ENCODE measurements at places on chromosomes 11 and 22.

GRCh38 chr11:134504146-134504905 is 92.3 kb upstream of the B3GAT1 start:
- DNase-seq = no peak

- DNase-seq = peak; percentile 82
These were observed 6.6 kb downstream of the HOATZ start for GRCh38 chr11:111521135-111521534.

DNA sequence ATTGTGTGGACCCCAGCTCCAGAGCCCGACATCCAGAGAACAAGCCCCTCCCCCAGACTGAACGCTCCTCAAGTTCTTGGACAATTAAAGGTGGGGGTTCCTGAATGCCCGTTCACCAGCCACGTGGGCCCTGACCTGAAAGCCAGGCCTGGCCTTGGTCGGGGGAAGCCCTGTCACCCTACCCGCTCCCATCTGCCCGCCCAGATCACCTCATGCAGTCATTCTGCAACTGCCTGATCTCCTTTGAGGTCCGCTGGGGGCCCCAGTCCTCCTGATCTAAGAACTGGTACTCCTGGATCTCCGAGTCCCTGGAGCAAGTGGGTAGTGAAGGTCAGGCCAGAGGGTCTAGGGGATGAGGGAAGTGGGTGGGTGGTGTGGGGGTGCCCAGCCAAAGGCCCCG is 9.1 kb upstream of the NAALADL1 start:
- no peak for DNase-seq

GRCh38 chr11:134819041-134819440 is 407.0 kb upstream of the B3GAT1 start:
- no peak for DNase-seq

- DNase-seq = no peak
These were observed 564.6 kb downstream of the BRD1 start for GRCh38 chr22:49263101-49263500.

- no peak for DNase-seq
These were observed 85.9 kb upstream of the USP47 start for GRCh38 chr11:11755871-11756270.

DNA sequence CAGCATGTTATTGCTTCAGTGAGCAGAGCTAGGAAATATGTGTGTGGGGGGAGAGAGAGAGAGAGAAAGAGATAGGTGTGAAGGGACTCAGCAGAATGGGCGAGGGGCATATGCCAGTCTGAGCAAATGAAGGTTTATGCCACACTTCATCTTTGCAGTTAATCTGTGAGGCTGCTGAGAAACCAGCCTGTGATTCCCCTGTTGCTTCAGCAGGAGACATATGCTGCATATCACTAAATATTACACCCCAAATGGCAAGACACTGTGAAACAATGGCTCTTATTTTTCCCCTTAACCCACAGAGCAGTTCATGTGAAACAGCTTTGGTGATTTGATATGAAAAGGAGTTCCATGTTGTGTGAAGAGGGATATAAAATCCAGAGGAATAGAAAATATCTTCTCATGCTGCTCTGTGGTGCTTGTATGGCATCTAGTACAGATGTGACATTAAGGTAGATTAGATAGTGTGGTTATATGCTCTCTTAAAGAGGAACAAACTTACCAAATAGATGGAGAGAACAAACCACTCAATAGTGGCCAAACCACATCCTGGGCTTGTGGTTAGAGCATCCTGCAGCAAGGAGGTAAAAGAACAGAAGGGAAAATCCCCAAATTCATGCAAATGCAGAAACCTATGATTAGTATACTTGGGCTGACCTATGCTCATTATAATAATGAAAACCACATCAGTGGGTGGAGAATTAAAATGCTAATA is 864.2 kb downstream of the FAM181B start:
- DNase-seq = peak; percentile 8

DNA sequence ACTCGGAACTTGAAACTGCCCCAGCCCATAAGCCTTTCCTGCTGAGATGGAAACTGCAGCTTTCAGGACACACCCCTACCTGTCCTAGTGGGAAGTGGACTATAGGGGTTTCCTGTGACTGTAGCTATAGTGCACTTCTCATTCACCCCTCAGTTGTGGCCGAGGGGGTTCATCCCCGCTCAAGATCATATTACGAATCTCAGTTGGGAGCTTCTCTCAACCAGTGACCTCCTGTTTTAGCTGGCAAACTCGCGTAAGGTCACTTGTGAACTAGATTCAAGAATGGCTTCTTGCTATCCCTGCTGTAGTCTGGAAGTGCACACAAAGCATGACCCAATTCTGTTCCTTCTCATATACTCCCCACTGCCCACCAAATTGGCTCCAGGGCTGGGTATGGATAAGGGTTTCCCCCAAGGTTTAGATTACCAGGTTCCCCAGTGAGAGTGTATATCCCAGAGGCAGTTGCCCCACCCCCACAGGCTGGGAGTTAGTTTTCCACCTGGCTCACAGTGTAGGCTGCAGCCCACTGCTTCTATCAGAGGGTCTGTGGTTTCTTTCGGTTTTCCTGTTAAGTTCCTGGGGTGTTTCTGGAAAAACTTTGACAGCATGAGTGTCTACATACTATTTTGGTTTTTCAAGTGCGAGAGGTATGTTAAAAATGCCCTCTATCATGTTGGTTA is 812.9 kb downstream of the JRKL start:
- DNase-seq = no peak

DNA sequence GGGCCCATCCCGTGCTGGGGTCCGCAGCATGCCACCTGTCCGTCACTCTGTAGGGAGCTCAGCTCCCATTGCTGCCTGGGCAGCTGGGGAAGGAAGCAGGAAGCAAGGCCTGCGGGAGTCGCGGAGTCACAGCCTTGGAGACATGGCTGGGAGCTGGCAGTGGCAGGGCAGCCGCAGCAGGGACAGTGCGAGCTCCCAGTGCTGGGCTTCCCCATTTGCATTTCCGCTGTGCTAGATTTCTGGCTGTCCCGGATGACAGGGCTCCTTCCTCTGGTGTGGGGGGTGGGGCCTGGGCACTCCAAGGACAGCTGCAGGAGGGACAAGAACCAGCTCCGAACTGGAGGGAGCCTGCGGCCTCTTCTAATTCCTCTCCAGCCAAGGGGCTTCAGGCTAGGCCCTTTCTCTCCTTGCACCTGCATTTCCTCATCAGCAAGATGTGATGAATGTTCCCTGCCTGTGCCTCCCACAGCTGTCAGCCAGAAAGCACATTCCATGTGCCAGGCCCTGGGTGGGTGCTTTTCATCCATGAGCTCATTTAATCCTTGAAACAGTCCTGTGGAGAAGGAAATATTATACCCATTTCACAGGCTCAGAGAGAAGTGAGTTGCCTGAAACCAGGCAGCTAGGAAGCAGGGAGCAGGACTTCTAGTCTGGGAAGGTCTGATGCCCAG is 48.0 kb downstream of the MYO7A start:
- DNase-seq = no peak

DNA sequence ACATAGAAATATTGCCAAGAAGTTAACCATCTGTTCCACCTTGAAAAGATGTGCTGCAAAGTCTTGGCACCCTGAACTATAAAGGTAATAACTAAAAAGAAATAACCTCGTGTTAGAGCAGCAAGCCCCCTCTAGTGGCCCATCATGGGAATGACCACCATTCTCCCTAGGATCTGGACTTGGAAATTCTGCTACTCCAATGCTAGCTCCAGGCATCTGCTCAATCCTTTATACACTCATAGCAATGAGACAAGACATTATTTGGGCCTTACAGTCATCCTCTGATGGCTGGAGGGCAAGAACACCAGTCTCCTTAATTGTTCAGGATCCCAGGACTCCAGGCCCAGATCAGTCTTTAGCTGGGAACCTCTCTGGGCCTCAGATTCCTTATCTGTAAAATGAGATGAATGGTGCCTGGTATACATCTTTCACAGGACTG is 76.0 kb downstream of the CWC15 start:
- DNase-seq = peak; percentile 22

DNA sequence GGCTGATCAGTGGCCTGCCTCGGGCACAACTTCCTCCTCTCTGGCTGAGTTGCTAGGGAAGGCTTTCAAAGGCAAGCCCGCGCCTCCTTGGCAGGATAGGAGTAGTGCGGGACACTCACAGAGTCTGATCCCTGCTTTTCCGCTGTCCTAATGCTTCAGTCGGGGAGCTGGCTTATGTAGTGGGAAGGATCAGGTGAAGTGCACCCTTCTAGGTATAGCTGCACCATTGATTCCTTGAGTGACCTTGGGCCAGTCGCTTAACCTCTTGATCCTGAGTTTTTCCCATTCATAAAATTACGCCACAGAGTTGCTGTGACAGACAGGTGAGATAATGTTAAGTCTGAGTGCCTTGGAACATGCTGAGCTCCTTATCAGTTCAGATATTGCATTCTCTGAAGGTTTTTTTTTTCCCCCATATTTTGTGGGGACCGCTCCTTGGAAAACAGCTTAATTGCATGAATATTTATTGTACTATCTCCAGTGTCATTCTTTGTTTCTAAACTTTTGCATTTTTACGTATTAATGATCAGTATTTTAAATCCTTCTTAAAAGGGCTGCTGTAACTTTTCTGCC is 961 bp downstream of the IPO7 start:
- no peak for DNase-seq

GRCh38 chr11:110086892-110087309 is 6.3 kb upstream of the ZC3H12C start:
- no peak for DNase-seq

GRCh38 chr22:31526270-31526669 is 29.9 kb downstream of the SFI1 start:
- no peak for DNase-seq

DNA sequence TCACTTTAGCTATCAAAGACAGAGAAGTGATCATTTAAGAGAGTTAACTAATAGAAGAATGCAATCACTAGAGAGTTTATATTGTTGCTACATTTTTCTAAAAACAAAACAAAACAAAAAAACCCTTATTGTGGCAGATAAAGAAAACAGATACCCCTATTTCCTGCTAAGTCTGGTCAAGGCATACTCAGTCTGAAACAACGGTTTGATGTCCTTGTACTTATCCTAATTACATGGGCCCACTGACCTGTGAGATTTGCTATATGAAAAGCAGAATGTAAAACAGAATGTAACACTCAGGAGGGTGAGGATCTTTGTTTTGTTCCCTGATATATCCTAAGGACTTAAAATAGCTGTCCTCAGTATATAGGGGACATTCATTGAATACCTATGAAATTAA is 24.6 kb downstream of the MAML2 start:
- DNase-seq = no peak

- no peak for DNase-seq
These were observed 2.2 kb upstream of the RFPL2 start for GRCh38 chr22:32206774-32207758.

- DNase-seq = no peak
These were observed 36.1 kb downstream of the CCDC90B start for GRCh38 chr11:83249972-83250593.

- no peak for DNase-seq
These were observed 122.5 kb downstream of the KCNQ1OT1 start for GRCh38 chr11:2577031-2577990.

GRCh38 chr22:30591191-30591587 is 521 bp downstream of the PES1 start:
- peak; percentile 51 for DNase-seq

GRCh38 chr22:28180804-28181731 is 262.0 kb upstream of the PITPNB start:
- DNase-seq = peak; percentile 66

GRCh38 chr11:2777871-2778629 is 78.3 kb upstream of the KCNQ1OT1 start:
- DNase-seq = no peak

DNA sequence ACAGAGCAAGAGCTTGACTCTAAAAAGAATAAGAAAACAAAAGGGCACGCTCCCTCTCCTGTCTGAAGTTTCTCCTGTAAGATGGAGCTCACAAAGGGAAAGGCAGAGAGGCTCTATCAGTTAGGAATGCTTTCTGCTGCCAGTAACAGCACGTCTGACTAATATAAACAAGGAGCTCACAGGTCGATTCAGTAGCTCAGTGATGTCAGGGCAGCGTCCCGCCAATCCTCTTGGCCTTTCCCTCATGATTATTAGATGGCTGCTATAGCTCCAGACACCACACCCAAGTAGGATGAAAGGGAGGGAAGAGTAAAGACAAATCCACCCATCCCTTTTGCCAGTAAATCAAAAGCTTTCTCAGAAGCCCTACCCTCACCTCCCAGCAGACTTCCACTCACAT is 51.3 kb upstream of the HMGXB4 start:
- DNase-seq = peak; percentile 44

GRCh38 chr22:22079404-22080148 is 97.0 kb upstream of the TOP3B start:
- no peak for DNase-seq

GRCh38 chr11:69444381-69445130 is 36.9 kb upstream of the LINC01488 start:
- peak; percentile 90 for DNase-seq

DNA sequence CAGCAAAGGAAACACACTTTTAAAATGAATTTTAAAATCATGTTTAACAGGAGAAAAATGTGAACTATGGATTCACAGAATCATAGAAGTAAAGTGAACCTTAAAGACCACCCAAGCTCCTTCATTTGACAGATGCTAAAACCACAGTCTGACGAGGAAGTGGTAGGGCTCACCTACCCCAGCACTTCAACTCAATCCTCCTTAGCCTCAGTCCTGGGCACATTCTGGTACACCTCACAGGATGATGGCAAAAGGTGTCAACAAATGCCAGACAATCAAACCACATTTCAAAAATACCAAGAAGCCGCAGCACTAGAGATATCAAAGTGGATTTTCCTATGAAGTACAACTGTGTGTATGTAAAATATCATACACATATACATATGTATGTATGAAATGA is 43.1 kb downstream of the PITPNB start:
- DNase-seq = no peak

DNA sequence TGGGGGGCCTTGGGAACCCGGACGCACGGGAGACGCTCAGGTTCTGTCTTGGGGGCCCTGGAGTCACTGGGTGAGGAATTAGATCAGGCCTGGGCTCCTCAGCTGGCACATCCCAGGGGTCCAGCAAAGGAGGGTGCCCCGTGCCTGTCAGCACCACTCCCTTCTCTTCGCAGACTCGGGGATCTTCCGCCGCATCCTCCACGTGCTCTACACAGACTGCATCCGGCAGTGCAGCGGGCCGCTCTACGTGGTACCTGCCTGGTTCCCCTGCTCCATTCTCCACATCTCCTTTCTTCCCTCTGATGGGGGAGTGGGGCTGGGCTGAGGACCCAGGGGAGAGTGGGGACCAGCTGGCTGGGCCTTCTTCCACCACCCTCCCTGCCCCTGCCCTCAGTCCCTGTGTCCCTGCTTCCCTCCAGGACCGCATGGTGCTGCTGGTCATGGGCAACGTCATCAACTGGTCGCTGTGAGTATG is 6.7 kb upstream of the TAGLN start:
- no peak for DNase-seq

GRCh38 chr11:26896719-26897118 is 97.2 kb upstream of the FIBIN start:
- peak; percentile 32 for DNase-seq

DNA sequence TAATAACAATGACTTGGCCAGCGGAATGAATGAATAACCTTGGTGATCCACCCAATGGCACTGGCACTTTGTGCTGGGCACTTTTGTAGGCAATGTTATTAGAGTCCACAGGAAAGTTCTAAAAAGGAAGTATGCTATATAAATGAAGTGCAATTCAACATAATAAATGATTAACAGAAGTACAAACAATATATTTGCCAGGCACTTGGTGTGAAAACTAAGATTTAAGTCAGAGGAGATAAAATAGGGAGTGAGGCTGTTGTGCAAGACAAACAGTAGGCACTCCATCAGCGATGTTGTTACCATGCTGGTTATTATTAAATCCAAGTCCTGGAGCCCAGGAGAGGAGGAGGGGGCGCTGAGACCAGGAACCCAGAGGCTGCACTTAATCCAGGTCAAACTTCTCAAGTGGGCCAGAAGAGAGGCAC is 173.8 kb downstream of the LARGE1 start:
- no peak for DNase-seq

- peak; percentile 33 for DNase-seq
These were observed 5.5 kb downstream of the B3GNT6 start for GRCh38 chr11:77039491-77040400.

Data from astrocyte (in vitro differentiated cells and primary cell).